Cortex of kidney (tissue), 1 donor: ENCODE measurements at places on chromosomes 1 and 21.

GRCh38 chr21:42222821-42223390 lies 4.0 kb downstream of the ABCG1 start:
- DNase-seq: no peak

GRCh38 chr1:39434797-39435395 lies 56.5 kb upstream of the BMP8A start:
- DNase-seq: no peak

- DNase-seq: no peak
Measured at GRCh38 chr1:231359113-231359512, 21.0 kb downstream of the SPRTN start.

DNA sequence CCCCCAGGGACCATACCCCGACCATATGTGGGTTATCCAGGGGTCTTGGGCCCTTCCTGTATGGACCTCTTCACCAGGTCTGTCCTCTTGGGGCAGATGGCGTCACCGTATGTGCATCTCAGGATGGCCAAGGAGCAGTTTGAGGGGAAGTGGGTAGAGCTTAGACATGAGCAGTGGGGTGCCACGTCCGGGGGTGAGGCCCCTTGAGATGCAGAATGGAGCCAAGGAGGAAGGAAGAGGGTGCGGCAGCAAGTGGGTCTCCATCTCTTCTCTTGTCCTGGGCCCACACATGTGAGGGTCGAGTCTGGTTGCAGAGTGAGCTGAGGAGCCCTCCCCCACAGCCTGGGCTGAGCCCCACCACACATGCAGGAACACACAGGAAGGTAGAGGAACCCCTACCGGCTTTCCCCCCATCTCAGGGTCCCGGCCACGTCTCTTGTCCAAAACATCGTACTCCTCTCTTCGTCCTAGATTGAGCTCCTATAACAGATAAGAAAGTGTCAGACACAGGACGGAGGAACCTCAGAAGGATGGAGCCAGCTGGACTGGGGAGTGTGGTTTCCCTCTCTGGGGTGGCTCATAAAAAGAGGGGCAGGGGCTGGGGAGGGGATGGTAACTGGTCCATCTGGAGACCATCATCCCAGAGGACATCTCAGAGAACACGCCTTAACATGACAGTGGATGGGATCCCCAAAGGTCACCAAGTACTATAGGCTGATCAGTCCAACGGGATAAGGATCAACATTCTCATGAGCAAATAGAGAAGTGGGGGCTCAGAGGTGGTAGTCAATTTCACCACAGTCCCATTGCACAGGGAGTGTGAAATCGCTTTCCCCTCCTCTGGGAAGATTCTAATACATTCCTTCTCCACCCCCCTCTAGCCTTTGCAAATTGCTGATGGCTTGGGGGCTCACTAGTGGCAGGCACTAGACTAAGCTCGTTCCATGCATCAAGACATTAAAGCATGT lies 79.9 kb downstream of the CD247 start:
- DNase-seq: no peak

DNA sequence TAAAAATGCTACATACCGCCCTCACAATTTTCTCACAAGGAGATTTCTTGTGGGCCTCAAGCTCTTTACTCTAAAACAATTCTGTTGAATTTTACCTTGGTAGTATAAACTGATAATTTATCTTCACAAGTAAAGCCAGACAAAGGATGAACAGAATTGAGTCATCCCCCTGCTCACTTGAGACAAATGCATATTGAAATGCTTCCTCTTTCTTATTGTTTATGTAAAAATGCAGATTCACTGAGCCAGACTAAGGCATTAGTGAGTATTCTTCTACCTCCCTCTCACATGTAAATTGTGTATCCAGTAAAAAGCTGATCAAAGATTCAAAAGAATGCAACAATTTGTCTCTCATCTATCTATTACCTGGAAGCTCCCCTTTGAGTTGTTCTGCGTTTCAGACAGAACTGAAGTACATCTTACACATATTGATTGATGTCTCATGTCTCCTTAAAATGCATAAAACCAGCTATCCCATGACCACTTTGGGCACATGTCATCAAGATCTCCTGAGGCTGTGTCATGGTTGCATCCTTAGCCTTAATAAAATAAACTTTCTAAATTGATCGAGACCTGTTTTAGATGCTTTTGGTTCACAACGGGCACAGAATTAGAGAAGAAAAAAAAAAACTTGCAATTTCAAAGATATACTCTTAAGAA lies 743.1 kb upstream of the B3GALT2 start:
- no peak for DNase-seq

DNA sequence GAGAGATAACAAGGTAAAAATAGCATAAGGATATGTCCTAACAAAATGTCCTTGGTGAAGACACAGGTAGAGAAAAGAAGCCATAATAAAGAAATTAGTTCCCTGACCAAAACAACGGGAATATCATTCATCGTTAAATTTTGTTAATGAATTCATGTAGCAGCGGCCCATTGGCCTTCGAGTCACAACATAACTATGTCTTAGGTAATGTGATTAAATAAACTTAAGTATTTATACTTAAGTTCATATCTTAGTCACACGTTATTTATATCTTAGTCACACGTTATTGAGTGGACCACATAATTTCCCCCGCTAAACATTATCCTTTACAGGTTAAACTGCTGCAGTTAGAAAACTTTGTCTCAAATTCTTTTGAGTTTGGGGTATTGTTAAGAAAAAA lies 1.2 kb downstream of the NEXN start:
- DNase-seq: no peak

GRCh38 chr21:37358397-37358796 lies 8.2 kb upstream of the DYRK1A start:
- DNase-seq: no peak

- no peak for DNase-seq
Measured at GRCh38 chr1:25105836-25106235, 126.5 kb downstream of the SYF2 start.

GRCh38 chr1:239772446-239772845 lies 319.2 kb upstream of the FMN2 start:
- no peak for DNase-seq

DNA sequence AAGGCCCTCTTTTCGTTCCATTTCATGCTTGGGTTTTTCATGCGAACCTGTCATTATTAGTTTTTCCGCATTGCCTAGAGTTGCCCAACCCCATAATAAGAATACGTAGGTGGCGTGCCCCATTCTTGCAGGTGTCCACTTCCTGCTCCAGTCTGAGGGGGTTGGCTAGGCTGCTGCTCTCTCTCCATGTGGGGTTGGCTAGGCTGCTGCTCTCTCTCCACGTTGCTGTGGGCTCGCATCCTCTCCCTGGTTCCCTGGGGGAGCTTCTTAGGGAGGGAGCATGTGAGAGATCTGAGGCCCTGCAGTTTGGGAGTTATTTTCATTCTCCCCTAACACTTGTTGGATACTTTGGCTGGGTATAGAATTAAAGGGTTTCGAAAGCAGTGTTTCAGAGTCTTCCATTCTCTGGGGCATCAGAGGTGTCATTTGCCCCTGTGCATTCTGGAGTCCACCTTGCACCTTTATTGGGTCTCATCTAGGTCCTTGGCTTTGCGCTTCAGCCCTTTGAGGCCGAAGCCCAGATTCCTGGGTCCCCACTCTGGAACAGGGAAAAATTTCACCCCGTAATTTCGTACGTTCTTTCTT lies 8.6 kb downstream of the C1orf35 start:
- DNase-seq: no peak

DNA sequence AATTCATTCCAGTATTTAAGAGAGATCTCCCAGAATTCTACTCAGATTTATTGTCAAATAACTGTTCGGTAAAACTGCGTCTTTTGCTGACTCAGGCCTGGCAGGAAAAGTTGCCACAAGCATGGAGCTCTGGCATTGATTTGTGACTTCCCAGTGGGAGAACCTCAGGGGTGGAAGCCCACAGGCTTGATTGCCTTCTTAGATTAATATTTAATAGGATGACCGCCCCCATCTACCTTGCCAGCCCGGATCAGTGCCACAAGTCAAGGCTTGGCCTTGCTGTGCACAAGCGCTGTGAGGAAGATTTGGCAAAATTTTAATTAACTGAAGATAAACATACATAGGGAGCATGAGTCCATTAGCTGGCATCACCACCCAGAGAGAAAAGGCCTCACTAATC lies 93.5 kb downstream of the LRIG2 start:
- DNase-seq: no peak

GRCh38 chr1:67676946-67677345 lies 8.1 kb upstream of the GADD45A start:
- DNase-seq: no peak

DNA sequence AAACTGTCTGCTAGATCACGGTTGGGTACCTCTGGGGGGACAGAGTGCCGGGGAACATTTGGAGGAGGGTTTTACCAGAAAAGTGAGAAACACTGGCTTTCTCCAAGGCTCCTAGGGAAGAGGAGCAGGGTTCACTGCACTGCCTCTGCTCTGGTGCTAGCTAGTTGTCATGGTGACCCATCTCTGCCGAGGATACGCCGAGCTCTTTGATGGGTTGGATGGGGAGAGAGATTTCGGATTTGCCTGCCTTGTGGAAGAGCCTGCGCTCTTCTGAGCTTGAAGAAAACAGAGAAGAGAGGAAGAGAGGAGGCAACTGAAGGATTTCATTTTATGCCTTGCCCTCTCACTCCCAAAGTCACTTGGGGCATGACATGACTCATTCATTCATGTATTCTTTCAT lies 92.1 kb downstream of the NAV1 start:
- no peak for DNase-seq

GRCh38 chr1:37851782-37852210 lies 7.6 kb downstream of the MTF1 start:
- no peak for DNase-seq

DNA sequence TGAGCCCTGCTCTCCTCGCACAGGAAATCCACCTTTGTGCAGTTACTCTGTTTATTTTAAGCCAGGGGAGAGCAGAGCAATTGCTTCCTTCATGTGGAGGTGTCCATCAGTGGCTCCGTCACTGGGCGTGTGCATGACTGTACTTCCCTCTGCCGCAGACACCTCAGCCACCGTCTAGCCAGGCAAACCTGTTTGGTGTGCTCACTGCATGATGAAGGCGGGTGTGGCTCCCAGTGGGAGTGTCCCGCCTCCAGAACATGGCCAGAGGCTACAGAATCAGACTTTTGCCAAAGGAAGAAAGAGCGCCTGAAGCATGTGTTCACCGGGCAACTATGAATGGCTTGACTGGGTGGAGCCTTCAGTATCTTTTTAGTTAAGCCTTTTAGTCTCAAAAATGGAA lies 26.1 kb upstream of the LAMC2 start:
- DNase-seq: no peak

- no peak for DNase-seq
Measured at GRCh38 chr21:24153137-24153536, 1454.1 kb downstream of the MRPL39 start.

GRCh38 chr1:238960071-238960470 lies 426.3 kb upstream of the CHRM3 start:
- DNase-seq: no peak

DNA sequence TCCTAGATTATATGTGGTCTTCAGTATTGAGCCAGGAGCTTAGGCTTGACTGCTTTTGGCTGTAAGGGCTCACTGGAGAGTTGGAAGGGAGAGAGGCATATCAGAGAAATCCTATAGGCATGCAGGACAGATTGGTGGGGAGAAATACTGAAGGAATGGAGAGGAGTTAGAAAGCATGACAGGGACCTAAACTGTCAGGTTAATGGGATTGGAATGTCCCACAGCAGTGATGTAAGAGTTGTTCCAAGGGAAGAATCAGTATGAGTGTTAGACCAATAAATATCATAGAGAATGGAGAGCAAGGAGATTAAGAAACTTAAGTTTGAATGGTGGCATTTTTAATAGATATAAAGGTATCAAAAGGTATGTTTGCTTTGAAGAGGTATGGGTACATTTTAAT lies 39.7 kb downstream of the SLC35A3 start:
- no peak for DNase-seq

DNA sequence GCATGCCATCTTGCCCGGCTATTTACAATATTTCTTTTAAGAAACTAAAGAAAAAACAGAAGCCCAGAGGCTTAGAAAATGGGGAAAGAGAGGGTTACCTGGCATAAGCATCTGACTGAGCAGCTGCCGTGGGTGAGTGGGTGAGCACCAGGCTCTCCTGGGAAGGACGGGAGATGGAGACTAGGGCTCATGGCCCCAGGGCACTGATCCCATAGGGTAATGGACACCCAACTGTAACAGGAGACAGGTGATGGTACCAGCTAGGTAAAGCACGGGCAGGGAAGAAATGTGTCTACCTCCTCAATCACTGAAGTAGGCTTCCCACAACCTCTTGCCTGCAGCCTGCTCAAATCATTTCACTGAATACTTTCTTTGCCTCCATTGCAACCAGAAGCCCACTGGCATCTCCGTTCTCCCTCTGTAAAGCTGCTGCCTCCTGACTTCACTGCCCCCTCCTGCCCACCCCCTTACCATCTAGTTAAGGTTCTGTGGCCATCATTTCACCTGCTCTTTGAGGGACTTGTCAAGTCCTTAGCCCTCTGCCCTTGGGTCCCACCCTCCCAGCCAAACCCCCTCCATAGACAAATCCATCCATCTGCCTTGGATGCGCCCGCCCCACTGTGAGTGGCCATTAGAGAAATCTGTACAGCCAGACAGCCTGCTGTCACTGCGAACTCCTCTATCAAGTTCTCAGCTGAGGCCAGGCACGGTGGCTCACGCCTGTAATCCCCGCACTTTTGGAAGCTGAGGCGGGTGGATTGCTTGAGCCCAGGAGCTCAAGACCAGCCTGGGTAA lies 6.2 kb downstream of the TMEM125 start:
- no peak for DNase-seq

- no peak for DNase-seq
Measured at GRCh38 chr1:36706416-36706815, 223.7 kb upstream of the CSF3R start.

DNA sequence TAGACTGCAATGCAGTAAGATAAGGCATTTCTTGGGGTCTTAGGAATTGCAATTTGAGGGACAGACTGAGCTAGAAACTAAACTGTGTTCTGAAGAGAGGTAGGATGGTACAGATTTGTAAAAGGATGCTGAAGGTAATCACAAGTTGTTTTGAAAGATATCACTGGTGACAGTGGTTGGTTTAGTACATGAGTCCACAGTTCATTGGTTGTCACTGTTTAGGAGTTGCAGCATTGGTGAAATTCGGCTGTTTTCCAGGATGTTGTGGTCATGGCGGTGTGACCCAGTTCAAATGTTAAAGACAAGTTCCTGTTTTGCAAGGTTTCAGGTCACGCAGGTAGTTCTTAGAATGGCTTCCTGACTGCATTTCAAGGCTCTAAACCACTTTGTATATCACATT lies 292.8 kb upstream of the B3GALT2 start:
- DNase-seq: no peak
